ENCODE measurements at places on chromosomes 5 and 9.

DNA sequence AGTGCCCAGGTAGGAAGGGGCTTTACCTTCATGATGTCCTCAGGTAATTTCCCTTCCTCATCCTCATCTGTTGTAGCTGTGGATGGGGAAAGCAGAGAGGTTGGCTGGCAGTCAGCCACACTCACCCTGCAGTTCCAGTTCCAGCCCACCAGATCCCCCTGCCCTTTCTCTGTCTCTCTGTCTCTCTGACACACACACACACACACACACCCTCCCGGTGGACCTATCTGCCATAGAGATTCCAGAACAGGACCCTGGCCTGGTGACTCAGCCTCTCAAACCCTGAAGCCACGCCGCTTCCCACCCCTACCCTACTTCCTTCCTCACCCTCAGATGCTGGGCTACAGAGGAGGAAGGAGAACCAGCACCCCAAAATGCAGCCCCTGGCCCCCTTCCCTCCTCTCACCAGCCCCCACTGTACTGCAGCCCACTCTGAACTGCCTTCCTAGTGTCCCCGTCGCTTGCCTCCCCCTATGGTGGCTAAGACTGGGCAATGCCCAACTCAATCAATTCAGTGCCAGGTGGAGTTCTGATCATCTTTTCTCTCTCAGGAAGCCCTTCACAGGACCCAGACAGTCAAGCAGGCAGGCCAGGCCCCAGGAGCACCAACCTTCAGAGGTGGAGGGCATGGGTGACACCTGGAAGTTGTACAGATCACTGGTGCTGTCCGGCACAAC is 4.8 kb downstream of the IRF1 start:
- DNase-seq = no peak

DNA sequence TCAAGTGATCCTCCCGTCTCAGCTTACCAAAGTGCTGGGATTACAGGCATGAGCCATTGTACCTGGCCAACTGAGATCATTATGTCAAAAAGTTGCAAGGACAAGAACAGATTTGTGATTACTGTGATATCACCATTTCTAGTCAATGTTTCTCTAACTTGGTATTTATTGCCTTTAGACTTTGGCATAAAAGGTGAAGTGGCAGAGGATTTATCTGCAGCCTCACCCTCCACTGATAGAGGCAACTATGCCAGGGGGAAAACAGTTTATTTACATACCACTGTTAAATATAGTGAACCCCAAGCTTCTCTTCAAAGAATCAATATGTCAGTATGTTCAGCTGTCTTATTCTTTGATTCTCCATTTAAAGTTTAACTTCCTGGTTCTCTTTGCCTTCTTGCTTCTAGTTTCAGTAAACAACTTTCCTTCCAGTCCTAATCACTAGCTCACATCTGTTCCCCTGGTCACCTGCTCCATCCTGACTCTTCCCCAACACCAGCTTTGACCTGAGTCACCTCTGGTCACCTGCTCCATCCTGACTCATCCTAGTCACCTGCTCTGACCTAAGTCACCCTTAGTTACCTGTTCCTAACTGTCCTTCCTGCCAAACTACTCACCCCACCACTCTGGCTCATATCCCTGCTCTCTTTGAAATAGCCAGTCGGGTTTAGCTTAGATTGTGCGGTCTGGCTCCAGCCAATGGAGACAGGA is 29.9 kb downstream of the SEMA6A start:
- DNase-seq = no peak

- no peak for DNase-seq
Observed at GRCh38 chr9:125646621-125647100, 60.3 kb downstream of the MAPKAP1 start.

- DNase-seq = no peak
Observed at GRCh38 chr5:65132386-65132785, 349.3 kb downstream of the ADAMTS6 start.

- DNase-seq = no peak
Observed at GRCh38 chr9:102185962-102186361, 447.5 kb upstream of the GRIN3A start.

DNA sequence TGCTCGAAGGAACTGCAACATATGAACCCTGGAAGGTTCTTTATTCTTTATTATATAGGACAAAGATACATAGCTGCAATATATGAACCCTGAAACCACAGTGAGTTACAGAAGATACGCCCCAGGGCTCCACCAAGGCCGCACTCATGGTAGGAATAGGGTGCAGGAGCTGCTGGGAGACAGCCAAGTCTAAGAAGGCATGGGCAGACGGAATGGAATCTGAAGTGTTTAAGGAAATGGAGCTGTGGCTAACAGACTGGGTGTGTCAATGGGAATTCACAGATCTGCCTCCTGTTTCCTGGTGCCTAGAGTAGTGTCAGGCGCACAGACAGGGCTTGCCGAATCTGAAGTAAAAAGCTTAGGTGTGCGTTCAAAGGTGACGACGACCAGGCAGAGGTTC is 286.4 kb downstream of the DENND1A start:
- no peak for DNase-seq

DNA sequence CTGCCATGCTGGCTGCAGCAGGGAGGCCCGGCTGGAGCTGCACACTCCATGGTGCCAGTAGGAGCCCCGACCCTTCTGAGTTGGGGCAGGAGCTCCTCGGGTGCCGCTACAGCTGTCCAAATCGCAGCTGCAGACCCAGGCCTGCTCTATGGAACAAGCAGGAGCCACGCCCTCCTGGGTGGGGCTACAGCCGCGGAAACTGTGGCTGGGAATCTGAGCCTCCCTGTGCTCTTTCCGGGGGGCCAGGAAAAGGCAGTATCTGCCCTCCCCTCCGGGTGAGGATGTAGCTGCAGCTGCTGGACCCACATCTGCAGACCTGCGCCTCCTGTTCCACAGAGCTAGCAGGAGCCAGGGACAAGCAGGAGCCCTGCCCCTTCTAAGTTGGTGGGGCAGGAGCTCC is 278.9 kb upstream of the ACTBL2 start:
- no peak for DNase-seq

DNA sequence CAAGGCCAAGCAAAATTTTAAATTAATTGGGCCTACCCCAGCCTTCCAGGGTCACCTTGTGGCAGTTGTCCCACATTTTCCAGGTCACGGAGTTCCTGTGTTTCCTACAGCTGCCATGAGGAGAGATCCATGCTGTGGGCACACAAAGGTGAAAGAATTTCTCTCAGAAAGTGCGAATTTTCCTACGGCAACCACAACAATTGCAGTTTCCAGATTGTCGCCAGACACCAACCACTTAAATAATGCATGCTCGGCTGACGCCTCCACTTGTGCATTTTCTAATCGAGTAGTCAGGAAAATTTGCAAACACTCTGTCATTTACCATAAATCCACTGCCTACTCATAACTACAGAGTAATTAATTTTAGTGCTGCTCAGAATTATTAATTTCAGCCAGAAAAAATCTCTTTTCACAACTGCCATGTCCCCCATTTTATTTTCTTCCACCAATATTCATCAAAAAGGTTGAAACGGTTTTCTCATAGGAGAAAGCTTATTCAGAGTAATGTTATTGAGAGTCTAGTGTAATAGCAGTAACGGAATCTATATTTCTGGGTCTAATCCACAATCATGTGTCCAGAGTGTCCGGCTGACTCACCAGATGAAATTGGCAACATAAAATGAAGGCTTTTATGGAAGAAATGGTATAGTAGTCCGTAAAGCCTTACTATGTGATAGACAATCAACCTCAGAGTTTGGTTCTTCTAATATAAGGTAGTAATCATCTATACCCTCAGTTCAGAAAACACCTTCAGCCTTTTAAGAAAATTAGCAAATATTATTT is 389.8 kb downstream of the NR2F1-AS1 start:
- no peak for DNase-seq

GRCh38 chr5:116343961-116344360 is 230.7 kb downstream of the SEMA6A start:
- no peak for DNase-seq

GRCh38 chr9:77512876-77513275 is 135.2 kb downstream of the GNA14 start:
- no peak for DNase-seq

GRCh38 chr9:126704157-126704891 is 90.6 kb downstream of the LMX1B start:
- DNase-seq = no peak

DNA sequence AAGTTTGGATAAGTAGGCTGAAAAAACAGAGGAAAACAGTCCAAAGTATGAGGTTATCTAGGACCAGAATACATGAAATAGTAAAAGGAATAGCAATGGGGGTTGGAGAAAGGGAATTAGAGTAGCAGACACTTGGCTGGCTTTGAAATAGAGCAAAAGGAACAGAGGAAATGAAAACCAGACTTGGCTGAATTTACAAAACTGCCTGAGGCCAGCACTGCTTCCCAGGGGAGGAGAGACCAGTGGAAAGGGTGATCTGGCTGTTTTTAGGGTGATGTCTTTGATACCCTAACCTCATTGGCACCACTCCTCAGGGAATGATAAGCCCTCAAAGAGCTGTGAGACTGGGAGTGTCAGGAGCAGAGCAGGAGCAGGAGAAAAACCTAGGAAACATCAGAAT is 413.4 kb upstream of the SLC30A5 start:
- no peak for DNase-seq

All from T-helper 17 cell (primary cell).